ENCODE measurements at places on chromosomes 2 and 18.

DNA sequence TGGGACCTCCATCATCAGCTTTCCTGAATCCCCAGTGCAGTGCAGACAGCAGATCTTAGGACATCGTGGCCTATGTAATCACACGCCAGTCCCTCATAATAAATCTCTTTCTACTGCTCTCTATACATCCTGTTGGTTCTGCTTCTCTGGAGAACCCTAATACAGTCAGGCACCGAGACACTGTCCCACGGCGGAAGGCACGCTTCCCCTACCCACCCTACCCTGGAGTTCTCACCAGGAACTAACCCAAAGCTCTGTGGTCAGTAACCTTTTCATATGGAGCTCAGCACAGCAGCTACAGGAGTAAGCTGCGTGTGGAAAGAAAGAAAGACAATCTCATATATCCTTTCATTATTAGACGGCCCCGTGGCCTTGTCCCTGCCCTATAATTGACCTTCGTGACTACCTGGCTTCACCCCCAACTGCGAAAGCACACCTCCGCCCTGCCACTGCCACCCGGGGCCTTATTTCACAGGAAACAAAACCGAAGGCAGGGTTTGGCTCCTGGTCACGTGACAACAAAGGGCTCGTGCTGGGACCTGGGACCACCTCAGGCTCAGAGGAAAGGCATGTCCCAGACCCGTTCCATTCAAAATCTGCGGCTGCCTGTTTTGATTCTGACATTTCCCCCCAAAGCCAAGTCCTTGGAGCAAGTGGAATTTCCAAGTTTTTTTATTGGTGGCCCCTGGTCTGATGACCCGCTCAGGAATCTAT, 99.7 kb upstream of the ODC1 start:
- peak; percentile 61 for DNase-seq

GRCh38 chr2:122863532-122863931, 1108.1 kb downstream of the TSN start:
- DNase-seq = no peak

DNA sequence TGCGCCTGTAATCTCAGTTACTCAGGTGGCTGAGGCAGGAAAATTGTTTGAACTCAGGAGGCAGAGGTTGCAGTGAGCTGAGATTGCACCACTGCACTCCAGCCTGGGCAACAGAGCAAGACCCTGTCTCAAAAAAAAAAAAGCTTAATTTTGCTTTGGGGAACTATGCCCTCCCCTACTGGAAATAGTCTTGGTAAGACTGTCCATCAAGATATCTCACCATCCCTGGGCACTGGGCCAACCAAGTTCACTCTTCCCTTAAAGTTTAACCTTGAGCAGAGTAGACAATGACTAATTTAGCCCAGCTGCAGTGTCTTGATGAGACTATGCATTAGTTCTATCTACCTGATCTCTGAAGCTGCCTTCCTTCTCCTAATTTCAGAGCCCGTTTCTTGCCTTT, 44.7 kb downstream of the ASXL2 start:
- no peak for DNase-seq

- peak; percentile 60 for DNase-seq
Observed at GRCh38 chr2:207504513-207505170, 25.1 kb upstream of the CREB1 start.

- no peak for DNase-seq
Observed at GRCh38 chr2:235924675-235925063, 243.5 kb downstream of the GBX2 start.

DNA sequence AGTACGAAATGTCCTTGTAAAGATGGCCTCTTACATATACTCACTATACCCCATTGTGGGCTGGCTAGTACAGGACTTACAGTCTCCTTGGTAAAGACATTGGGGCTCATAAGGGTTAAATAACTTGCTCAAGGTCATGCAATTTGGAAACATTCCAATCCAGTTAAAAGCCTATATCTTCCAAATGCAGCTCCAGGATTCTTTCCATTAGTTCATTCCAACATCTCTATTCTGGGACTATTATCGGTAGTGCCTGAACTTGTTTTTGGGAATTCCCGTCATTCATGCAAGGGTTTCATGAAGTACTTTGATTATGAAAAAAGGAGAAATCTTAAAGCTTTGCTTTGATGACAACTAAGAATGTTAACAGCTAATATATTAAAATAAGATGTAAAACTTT, 99.2 kb upstream of the SLC8A1 start:
- no peak for DNase-seq

DNA sequence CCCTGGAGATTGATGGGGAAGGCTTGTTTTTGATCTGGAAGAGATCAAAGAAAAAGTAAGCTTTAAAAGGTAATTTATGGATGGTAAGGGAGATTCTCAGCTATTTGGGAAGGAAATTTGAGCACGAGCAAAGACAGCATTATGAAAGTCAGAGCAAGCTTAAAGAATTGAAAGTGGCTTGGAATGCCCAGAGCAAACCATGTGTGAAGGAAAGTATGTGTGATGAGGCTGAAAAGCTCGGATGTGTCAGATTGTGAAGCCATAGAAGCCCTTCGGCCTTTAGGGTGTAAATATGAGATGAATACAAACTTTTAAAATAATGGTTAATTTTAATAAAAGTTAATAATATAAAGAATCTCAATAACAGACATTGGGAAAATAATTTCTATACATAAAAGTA, 377.4 kb upstream of the DSEL start:
- peak; percentile 3 for DNase-seq

GRCh38 chr2:66507673-66508201, 72.8 kb downstream of the MEIS1 start:
- DNase-seq = peak; percentile 94

DNA sequence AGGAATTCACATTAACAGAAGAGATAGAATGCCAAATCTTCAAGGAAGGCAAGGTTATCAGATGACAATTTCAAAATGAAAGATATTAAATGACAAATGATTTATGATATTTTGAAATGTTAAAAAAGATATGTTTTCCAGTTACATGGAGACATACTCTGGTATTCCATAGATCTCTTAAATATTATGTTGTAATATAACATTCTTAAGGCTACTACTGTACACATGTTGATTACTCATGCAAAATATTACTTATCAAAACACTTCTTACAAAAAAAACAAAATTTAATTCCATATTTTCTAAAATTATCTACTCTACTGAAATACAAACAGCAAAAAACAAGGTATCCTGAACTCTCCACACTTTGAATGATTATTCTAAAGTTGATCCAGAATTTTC, 22.9 kb downstream of the RTTN start:
- DNase-seq = no peak

- peak; percentile 64 for DNase-seq
Observed at GRCh38 chr2:40658941-40659340, 207.1 kb upstream of the SLC8A1 start.

GRCh38 chr2:183610724-183611123, 486.5 kb downstream of the NUP35 start:
- DNase-seq = peak; percentile 36

- DNase-seq = no peak
Observed at GRCh38 chr2:16633621-16634430, 31.8 kb downstream of the CYRIA start.

- DNase-seq = no peak
Observed at GRCh38 chr2:75340560-75340959, 141.2 kb upstream of the TACR1 start.

DNA sequence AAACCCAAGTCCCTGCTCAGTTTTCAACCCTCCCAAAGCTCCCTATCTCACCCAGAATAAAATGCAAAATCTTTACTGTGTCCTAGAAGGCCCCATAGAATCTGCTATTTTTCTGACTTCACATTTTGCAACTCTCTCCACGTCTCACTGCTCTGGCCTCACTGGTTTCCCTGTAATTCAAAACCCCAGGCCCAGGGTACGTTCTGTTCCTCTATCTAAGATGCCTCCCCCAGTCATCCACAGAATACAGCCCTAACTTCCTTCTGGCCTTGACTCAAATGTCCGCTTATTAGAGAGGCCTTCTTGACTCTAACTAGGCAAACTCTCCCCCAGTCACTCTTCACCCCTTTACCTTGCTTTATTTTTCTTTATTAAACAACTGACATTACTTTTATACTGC, 42.0 kb downstream of the FAM161A start:
- DNase-seq = no peak

- DNase-seq = no peak
Observed at GRCh38 chr2:7444626-7445025, 527.4 kb downstream of the RNF144A start.

GRCh38 chr2:62197011-62197924, 1.4 kb downstream of the B3GNT2 start:
- DNase-seq = peak; percentile 92

- DNase-seq = no peak
Observed at GRCh38 chr18:74456017-74456348, 1.1 kb downstream of the DIPK1C start.

GRCh38 chr2:1750933-1751766, 6.8 kb upstream of the PXDN start:
- DNase-seq = peak; percentile 82
